ENCODE measurements at places on chromosomes 1 and 21.
A peak's percentile ranks its signal among the peaks of the same experiment; 100 is the strongest.

DNA sequence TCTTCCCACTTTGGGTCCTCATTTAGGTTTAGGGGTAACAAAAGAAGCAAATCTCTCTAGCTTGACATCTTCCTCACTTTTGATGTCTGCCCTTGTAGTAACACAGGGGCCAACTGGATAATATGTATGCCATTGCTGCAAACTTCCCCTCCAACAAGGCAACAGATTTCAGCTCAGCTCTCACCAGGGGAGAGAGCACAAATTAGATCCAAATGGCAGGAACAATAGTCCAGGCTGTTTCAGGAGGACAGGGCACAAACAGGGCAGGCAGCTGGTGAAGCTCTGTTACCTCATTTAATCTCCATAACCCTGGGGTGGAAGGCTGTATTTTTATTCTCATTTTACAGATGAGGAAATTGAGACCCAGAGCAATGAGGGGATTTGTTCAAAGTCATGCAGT is 4.3 kb upstream of the PIK3R3 start:
- no peak for DNase-seq

- no peak for DNase-seq
These were observed 85.7 kb upstream of the CXADR start for GRCh38 chr21:17427157-17427556.

GRCh38 chr1:243712242-243712641 is 137.8 kb downstream of the AKT3 start:
- no peak for DNase-seq

DNA sequence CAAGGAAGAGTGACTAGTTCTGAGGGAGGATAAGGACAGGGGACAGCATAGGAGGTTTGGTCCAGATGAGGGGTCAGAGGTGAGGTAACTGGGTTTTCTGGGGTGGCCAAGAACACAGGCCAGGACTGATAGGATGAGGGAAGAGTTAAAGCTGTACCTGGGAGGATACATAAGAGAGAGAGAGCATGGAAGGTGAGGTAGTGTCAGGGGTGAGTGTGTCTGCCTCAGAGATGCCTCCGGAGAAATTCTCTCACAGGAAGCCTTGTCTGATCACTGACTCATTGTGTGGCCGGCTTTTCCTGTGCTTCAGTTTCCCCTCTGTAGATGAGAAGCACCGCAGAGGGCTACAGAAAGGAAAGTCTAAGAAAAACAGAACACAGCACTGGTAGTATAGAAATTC is 40.2 kb downstream of the FASLG start:
- peak; percentile 77 for DNase-seq

DNA sequence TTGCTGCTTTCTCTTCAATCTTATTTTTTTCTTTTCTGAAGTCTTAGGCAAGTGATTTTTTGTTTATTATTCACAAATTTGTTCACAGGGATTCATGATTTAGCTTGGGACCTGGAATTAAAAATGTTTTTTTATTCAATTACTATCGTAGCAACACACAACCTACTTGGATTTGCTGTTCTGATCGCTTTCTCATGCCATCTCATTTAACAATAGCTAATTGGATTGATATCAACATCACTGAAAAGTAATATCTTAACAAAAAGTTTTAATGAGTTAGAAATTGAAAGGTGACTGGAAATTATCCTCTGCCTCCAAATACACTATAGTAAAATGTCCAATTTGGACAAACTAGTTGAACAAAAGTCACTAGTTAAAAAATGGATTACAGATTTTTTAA is 32.4 kb downstream of the MAP3K21 start:
- DNase-seq: no peak

GRCh38 chr1:36273024-36273423 is 33.1 kb upstream of the SH3D21 start:
- DNase-seq: no peak

DNA sequence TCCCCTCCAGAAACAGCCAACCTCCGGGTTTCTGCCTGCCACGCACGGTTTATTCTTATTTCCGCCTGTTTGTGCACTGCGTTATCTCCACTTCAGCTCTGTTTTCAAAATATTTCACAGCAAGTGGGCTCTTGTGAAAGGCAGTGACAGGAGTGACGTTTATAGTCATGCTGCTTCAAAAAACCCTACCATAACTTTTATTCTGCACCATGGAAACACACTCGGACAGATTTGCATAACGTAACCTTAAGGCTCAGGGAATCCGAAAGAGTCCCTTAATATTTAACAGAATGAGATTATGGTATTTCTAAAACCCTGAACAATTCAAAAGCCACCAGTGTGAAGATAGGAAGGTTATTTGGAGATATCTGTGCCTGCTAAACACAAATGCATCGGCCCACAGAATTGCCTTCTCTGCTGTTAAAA is 782 bp upstream of the SDE2 start:
- DNase-seq: peak; percentile 89

GRCh38 chr1:58660105-58660504 is 39.8 kb downstream of the MYSM1 start:
- DNase-seq: no peak

GRCh38 chr21:44552136-44552535 is 831 bp upstream of the KRTAP10-2 start:
- DNase-seq: no peak

GRCh38 chr21:42556960-42557359 is 43.3 kb downstream of the SLC37A1 start:
- DNase-seq: no peak

GRCh38 chr1:46096269-46097148 is 35.9 kb downstream of the PIK3R3 start:
- DNase-seq: no peak

DNA sequence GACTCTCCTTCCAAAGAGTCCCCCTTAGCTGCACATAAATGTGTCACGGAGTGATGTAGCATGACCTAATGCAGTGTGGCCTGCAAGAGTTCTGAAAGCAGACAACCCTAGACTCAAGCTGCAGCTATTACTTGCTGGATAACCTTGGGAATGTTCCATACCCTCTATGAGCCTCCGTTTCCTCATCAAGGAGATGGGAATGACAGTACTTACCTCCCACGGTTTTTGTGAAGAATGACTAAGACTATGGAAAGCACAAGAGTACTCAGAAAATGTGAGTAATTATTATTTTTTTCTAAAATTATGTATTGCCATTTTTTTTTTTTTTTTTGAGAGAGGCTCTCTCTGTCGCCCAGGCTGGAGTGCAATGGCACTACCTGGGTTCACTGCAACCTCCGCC is 3.0 kb downstream of the TTC39A start:
- DNase-seq: peak; percentile 35

GRCh38 chr1:19644681-19645410 is 735 bp downstream of the NBL1 start:
- DNase-seq: peak; percentile 39

GRCh38 chr21:43276811-43277210 is 108.0 kb downstream of the CRYAA start:
- no peak for DNase-seq

- no peak for DNase-seq
These were observed 400.5 kb downstream of the GPATCH2 start for GRCh38 chr1:217230412-217230811.

DNA sequence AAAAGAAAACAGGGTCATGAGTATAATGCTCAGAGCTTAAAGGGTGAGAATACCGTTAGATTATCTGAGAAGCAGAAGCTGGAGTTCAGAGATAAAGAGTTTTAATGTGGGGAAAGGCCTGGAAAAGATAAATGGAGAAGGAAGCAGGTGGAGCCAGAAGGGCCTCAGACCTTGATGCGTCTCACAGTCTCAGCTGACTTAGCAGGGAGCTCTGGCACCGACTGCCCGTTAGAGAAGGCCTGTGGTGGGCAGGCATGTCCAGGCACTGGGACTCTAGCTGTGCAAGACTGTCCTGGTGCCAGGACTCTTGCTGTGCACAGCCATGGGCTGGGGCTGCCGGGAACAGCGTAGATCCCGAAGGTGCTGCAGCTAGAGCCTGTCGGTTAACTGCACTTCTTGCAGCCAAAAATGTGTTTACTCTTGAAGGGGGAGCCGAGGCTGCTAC is 3.8 kb upstream of the SLAMF9 start:
- no peak for DNase-seq

DNA sequence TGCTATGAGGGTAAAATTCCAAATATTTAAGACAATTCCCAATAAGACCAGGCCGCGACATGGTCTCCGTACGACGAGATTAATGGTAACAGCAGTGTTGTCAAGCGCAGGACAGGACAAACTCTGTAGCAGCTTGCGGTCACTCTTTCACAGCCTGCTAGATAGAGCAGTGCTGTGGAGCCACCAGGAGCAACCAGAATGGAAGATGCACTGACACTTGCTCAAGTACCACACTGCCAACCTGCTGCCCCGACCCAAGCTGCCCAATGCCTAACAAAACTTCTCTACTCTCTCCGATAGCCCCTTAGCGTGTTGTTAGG is 636 bp downstream of the WARS2 start:
- DNase-seq: no peak

DNA sequence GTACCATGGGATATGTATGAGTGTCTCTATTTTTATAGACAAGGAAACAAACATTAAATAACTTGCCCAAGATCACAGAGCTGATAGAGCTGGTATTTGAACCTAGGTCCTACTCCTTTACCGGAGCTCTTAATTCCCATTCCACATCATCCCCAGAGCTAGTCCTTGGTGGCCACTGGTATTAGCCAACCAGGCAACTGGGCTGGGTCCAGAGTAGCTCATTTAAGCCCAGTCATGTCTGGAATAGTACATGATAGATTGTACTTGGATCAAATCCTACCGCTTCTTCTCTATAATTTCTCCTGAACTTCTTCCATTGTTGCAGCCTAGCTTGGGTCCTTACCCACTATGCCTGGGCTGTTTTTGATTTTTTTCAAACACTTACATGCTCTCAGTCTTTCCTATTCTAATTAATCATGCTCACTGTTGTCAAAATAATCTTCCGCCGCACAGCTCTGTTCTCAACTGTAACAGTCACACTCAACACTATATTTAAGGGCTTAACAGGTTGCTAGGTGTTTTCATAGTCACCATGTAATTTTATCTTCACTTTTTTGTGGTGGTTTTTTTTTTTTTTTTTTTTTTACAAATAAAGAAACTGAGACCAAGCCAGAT is 80.2 kb downstream of the COLGALT2 start:
- no peak for DNase-seq

GRCh38 chr1:225253784-225254183 is 174.1 kb downstream of the LBR start:
- DNase-seq: no peak

DNA sequence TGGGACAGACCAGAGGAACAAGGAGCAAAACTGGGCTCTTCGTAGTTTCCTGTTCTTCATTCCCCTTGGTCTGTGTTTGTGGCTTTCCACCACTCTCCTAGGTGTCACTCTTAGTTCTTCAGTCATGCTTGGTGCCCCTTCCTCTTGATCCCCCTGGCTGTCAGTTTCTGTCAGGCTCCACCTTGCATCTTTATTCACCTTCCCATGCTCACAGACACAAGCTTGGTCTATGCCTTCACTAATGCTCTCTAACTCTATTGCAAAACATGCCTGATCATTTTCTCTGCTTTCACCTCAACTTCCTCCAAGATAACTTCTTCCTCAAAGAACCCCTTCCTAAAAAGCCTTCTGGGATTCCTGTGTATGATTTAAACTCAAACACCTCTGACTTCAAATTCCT is 122.9 kb downstream of the GLUL start:
- DNase-seq: peak; percentile 21

GRCh38 chr1:228154021-228154669 is 4.4 kb downstream of the GJC2 start:
- DNase-seq: no peak

All from suppressor macrophage treated with lipopolysaccharide for 4 hours (primary cell).